ENCODE measurements at places on chromosomes 13 and 19.

GRCh38 chr19:55165952-55166529, 372 bp downstream of the DNAAF3 start:
- peak; percentile 93 for DNase-seq

DNA sequence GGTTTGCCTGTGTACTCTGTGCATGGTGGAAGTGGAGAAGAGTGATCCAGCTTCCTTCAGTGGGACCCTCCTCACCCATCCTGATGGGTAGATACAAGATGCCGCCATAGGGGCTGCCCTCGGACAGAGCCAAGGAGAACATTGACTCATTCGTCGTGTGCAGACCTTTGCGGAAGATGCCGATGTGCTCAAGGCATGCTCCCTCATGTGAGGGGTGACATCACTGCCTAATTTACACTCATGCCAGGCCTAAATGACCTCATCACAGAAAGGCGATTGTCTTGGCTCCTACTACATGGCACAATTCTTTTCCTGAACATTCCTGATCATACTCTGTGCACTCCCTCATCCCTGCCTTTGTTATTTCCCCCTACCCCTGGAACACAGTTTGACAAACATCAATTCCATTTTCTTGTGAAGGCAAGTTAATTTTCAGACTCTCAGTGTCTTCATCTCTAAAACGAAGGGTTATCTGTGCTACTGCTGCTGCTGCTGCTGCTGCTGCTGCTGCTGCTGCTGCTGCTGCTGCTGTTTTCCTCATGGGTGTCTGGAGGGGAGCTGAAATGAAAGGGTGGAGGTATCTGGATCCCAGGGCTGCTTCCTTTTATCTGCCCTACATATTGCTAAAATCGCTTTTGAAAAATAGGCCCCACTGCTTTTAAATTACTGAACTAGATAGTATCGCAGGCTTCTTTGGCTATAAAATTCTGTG, 146.5 kb upstream of the ARGLU1 start:
- DNase-seq = no peak

- DNase-seq = no peak
Observed at GRCh38 chr19:46945694-46946489, 73.7 kb upstream of the NPAS1 start.

- DNase-seq = no peak
Observed at GRCh38 chr13:27264181-27264580, 6.4 kb upstream of the RASL11A start.

DNA sequence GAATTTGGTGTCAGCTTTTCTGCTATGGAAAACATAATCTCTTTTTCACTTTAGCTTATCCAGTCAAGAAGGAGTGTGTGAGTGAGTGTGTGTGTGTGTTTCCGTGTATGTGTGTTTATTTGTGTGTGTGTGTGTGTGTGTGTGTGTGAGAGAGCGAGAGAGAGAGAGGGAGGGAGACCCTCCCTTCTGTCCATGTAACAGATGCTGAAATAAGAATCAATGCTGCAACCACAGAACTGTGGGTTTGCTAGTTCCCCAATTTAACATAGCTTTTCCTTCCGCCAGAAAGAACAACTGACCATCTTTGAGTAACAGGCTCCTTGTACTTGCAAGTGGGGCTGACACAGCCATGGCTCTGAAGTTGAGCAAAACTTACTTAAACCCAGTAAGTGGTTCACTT, 5.2 kb downstream of the LCP1 start:
- no peak for DNase-seq

DNA sequence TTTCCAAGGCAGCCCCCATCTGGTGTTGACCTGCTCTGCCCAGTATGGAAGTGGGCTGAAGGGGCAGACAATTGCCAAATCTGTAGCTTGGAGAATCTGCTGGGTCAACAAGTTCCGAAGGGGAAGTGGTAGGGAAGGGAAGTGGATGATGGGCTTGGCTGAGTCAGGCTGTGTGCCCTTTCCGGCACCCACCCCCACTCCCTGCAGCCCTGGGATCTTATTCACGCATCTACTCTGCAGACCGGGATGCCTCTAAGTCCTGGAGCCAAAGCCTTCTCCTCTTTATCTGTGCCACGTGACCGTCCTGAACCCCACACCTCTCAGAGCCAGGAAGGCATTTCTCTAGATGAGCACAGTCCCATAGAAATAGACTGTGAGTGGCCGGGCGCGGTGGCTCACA, 7.5 kb upstream of the C5AR2 start:
- DNase-seq = no peak

DNA sequence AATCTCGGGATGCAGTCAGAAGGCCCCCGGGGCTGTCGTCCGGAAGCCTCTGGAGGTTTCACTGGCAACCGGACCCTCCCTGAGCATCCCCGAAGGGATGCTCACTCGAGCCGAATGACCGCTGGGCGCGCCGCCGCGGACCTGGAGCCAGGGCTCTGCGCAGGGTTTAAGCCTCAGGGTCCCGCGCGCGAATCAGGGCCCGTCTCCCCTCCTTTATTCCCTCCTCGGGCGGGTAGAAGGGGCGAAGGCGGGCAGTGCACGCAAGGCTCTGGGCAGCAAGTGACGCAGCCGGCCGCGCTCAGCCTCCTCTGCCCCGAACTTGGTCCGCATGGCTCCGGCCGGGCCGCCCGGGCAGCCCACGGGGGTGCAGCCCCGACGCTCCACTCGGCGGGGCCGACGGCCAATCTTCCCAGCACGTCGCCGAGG, 572 bp downstream of the SHISA2 start:
- no peak for DNase-seq

DNA sequence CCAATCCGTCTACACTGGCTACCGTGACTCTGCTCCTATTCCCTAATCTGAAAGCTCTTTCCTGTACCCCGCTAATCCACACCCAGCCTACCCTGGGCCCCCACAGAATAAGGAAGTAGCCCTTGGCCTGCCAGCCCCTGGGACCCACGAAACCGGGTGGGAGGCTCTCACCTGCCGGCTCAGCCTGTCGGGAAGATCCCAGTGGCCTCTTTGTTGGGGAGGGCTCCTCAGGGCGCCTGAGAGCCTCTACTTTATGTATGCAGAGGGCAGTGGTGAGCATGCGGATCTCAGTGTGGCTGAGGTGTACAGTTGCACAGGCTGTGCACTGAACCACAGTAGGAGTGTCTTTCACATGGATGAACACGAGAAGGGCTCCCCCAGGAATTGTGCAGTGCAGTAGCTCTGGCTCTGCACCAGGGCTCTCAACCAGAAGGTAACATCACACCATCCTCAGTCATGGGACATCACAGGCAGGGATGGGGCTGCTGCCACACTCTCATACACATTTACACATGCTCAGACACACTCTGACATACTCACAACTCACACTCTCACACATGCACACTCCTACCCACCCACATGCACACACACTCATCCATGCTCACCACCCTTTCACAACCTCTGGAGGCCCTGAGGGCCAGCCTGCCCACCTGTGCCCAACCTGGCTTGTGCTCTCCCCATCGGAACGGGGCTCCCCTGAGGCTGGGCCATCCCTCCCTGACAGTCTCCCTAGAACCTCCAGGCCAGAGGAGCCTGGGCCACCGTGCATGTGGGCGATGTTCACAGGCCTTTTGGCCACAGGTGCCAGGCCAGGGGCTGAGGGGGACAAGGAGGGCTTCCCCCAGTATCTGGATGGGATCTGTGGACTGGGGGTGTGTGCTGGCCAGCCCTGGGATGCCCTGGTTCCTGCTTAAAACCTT, 135.0 kb downstream of the URI1 start:
- no peak for DNase-seq

DNA sequence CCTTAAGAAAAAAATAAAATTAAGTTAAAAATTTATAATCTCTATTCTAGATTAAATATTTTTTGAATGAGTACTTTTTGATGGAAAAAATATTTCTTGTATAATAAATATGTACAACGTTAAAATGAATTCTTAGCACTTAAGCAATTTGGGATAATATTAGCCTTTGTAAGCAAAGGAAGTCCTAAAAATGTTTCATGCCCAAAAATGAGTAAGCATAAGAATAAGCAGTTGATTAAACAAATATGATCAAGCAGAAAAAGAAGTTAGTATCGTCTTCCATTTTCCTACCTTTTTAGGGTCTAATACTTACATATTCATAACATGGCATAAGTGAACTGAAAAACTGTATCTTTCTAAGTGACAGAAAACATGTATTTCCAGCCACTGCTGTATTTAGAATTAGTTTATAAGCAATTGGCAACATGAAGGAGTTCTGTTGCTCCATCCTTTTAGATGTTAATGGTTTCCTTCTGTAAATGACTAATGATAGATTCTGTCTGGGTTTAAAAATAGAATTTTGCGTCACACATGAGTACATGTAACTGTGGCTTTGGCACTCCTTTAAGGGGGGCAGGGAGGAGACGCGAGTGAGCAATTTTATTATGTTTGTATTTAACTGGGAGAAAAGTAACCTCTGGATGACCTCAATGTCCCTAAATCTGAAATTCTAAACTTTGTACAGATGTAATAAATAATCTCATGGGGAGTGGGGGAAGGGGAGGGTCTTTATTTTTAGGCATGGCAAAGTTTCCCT, 237.4 kb downstream of the RGCC start:
- DNase-seq = no peak

DNA sequence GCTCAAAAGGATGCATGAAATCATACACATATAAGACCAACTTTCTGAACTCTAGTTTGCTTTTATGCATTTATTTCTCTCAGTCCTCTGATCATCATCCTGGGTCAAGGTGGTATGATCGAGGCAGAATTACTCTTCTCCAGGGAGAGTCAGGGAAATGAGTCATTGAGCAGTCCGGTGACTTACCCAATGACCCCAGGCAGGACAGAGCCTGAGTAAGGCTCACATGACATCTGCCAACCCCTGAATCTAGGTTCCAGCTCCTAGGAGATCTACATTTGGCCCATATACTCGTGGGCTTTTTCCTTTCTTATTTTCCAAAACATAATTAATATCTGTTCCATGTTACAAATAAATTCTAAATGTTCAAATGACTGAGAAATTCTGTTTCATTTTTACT, 502.3 kb downstream of the FOXO1 start:
- DNase-seq = no peak

DNA sequence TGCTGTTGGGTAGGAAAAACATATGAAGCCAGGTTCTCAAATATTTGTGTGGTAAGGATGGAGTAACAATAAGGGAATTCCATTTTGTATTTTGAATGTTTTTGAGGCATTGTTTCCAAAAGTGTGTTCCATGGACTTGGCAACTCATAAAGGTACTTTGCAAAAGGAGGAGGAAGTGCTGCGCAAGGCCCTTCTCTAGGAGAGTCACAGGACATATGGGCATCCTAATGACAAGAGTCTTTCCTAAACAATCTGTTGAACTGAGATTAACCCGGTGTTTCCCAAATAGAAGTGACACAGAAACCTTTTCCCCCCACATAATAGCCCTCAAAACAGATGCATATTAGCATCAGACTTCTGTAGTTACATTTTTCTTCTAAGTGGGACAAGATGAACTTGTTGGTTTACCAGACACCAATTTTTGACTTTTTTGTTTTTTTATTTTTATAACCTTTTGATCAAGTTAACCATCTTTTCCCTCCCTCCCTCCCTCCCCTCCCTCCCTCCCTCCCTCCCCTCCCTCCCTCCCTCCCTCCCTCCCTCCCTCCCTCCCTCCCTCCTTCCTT, 209.3 kb downstream of the PCCA start:
- no peak for DNase-seq

DNA sequence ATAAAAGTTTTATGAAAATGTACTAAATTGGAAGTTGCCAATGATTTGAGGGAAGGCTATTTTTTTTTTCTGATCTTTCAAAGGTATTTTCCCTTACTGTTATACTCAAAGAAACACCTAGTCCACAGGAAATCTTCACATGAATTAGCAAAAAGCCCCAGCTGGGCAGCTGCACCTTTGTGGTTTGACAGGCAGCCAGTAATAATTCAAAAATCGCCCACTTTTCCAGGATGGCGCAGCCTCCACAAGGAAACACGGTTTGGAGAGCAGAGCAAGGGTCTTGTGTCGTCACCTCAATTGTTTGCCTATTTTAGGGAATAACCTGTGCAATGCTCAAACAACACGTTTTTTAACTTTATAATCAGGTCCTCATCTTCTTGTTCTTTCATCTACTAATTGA, 324.9 kb upstream of the GPC6 start:
- no peak for DNase-seq

GRCh38 chr19:55614711-55615542, 9.4 kb downstream of the ZNF784 start:
- DNase-seq = no peak

DNA sequence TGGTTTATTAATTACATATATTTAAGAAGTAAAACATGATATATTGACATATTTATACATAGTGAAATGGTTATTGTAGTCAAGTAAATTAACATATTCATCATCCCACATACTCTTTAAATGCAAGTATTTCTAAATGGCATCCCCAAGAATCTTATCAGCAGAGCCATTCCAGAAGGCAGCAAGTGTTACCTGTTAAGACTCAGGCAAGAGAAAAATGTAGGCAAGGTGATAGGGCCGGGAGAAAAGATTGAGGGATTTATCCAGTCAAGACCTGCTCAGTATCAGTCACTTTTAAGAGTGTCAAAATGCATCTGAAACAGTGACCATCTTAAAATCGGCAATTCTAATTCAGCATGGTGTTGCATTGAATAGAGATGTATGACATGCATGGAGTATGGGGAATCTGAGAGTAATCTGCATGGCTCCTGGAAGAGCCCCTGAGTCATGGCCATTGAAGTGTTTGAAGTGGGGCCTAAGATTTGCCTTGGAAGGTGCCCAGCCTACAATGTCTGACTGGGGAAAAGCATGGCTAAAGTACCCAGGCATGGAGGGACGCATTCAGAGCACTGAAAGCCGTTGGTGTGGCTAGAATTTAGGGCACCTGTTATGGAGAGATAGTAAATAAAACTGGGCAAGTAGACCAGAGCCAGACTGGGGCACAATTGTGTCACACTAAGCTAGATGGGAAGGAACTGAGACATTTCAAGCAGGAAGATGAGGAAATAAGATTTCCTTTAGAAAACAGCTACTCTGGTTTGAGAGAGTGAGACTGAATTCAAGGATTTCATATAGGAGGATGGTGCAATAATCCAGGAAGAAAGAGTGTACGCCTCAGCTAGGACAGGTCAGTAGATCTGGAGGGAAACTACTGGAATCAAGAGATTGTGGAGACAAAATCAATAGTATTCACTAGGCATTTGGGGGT, 25.0 kb upstream of the C1QTNF9B start:
- no peak for DNase-seq

DNA sequence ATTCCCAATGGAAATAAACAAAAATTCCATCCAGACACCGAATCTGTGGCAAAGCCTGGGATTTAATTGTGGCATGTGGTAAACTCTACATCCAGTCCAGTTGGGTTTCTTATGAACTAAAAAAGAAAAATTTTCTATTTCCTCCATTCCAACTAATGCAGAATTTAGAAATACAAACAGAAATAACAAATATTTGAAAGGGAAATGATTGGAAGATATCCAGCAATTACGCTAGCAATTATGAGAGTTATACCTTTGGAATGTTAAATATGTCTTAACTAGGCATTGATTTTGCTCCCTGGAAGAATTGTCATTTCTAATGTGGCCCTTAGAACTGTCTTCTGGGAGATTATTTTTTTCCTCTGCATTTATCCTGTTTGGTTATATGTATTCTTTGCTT, 421.4 kb upstream of the KLHL1 start:
- no peak for DNase-seq

GRCh38 chr13:35818633-35819067, 312.5 kb downstream of the DCLK1 start:
- peak; percentile 3 for DNase-seq

GRCh38 chr19:35146746-35147459, 3.8 kb downstream of the FXYD7 start:
- no peak for DNase-seq
